Fibroblast of upper back skin (primary cell): ENCODE measurements at places on chromosomes 4 and X.

DNA sequence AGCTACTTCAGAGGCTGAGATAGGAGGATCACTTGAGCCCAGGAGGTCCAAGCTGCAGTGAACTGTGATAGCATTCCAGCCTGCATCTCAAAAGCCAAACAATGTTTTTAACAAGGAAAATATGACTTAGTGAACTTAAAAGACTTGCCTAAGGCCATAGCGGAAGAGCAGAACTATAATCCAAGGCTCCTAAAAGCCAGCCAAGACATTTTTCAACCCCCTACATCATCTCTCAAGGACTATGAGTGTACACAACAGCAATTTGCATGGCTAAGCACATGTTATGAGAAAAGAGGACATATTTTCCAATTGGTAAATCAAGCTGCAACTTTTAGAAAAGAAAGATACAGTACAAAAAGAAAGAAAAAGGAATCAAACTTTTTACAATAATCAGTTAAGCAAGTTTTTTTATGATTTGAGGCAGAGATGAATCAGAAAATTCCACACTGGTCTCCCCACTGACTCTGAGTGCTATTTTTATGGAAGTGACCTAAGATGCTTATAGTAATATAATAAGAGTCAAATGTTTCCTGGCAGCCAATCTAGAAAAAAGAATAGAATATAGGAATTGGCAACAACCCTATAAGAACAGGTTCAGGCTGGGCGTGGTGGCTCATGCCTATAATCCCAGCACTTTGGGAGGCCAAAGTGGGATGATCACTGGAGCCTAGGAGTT is 9.8 kb upstream of the ACOT9 start:
- DNase-seq = peak; percentile 52

DNA sequence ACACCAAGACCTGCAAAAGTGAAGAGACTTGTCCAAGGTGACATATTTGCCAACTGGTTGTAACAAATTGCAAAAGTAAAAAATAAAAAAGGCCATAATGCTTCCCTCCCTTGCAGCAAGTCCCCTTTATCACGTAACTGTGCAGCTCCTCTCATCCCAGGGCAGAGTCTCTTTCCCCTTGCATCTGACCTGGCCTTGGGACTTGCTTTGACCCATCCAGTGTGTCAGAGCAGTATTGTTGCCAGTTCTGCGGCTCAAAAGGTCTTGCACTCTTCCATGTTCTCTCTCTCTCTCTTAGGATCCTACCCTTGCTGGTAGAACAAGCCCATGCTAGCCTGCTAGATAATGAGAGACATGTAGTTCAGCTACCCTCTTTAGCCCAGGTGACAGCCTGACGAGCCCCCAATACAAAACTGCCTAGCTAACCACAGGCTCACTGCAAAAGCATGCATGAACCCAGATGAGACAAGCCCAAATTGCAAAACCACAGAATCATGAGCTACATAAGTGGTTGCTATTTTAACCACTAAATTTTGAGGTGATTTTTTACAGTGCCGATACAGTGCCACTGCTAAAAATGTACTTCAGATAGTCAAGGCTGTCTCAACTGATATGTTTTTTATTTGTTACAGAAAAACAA is 289.5 kb upstream of the PPARGC1A start:
- no peak for DNase-seq

GRCh38 chr4:30868111-30868895 is 148.1 kb downstream of the PCDH7 start:
- DNase-seq = no peak

DNA sequence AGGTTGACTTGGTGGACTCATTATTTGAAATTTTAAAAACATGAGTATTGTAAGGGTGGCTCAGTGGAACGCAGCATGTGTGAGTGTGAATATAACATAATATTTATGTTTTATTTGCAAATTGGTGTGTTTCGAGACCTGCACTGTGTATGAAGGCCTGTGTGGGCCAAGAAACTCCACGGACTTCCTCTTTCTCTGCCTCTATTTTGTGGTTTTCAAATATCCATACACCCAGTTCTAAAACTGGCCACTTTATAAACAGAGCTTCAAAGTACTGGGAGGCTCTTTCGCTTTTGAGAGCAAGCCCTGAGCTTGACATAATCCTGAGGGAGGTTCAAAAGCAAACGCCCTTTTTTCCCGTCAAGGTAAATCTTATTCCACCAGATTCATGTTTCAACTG is 187.7 kb downstream of the GPAT3 start:
- DNase-seq = no peak

GRCh38 chr4:78591404-78591803 is 39.8 kb downstream of the ANXA3 start:
- no peak for DNase-seq

- no peak for DNase-seq
These were observed 268.8 kb upstream of the RASGEF1B start for GRCh38 chr4:81740487-81740886.

DNA sequence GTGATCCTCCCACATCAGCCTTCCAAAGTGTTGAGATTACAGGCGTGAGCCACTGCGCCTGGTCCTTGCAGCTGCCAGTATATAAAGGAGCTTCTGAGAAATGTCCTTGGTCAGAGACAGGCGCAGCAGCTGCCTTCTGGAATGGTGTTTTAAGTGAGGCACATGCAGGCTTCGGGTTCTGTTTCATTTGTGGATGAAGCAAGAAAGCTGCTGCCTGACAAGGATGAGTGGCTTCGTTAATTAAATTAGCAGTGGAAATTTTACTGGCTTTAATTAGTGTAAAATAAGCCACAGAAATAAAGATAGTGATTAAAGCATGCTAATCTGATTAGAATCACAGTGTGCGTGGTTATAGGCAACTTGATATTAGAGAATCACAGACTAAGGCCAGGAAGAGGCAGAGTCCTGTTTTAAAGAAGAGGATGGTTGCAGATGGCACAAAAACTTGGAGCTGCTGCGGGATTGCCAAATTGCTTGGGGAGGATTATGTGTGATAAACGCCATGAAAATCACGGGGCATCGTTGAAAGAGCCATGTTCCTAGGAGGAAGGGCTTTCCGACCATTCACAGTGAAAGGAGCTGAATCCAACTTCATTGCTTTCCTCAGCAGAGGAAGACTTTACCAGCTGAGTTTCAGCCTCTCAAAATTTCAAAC is 348.4 kb upstream of the FAT1 start:
- peak; percentile 5 for DNase-seq

- DNase-seq = no peak
These were observed 1313.2 kb downstream of the ADGRL3 start for GRCh38 chr4:62513306-62513705.

DNA sequence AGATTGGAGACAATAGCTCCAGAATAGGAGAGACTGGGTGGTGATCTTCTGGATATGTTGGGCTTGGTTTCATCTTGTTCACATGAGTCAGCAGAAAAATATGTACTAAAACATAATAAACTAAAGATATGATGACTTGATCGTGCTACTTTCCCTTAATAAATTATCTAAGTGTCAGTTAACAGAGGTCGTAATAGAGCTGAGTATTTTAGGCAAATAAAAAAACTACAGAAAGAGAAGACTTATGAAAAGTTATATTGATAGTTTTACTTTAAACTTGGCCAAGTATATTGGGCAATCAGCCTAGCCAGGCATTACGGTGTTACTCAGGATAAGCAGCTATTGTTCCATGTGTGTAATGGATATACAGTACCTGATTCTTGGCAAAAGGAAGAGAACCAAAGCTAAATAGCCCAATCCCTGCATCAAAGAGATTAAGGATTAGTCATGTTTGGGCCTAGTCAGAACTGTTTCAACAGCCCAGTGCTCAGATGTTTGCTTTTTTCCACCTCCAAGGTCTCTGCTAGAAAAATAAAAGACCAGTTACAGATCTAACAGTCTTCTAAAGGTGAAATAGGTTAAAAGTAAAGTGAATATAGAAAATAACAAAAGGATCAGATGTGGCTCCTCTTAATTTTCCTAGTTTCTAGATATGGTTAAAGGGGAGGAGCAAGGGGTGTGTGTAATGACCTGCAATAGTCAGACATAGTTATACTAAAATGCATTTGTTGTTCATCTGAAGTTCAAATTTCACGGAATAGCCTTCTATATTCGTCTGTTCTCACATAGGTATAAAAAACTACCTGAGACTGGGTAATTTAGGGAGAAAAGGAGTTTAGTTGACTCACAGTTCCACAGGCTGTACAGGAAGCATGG is 262.6 kb downstream of the ADGRL3 start:
- peak; percentile 78 for DNase-seq

DNA sequence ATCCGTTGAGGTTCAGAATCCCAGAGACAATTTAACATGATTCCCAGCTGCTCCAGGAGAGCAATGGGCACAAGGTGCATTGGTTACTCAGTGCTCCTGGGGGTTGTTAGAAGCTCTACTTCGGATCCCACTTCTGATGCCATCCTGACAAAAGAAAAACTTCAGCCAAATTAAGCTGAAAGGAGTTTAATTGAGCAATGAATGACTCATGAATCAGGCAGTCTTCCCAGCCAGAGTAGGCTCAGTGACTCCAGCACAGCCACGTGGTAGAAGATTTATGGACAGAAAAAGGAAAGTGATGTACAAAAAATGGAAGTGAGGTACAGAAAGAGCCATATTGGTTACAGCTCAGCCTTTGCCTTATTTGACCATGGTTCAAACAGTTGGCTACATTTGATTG is 95.7 kb downstream of the PWWP3B start:
- peak; percentile 25 for DNase-seq

- DNase-seq = no peak
These were observed 9.3 kb downstream of the CNKSR2 start for GRCh38 chrX:21383546-21383945.

GRCh38 chr4:25401066-25401465 is 24.0 kb downstream of the ANAPC4 start:
- DNase-seq = no peak

GRCh38 chrX:104697294-104697693 is 131.3 kb downstream of the IL1RAPL2 start:
- no peak for DNase-seq

GRCh38 chr4:152640058-152640921 is 39.5 kb downstream of the TMEM154 start:
- peak; percentile 25 for DNase-seq

GRCh38 chr4:148810461-148810860 is 368.2 kb upstream of the NR3C2 start:
- DNase-seq = no peak

DNA sequence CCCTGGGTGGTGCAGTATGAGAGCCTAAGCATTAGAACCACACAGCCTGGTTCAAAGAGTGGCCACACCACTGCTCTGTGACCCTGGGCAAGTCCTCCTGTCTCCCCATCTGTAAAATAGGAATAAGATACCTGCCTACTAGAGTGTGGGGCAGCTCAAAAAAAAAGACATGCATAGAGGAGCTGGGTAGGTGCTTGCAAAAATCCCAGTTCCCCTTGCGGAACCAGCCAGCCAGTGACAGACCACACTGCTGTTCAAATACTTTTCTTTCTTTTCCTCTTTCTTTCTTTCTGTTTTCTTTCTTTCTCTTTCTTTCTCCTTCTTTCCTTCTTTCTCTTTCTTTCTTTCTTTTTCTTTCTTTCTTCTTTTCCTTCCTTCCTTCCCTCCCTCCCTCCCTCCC is 63.0 kb upstream of the TRIM2 start:
- DNase-seq = no peak

DNA sequence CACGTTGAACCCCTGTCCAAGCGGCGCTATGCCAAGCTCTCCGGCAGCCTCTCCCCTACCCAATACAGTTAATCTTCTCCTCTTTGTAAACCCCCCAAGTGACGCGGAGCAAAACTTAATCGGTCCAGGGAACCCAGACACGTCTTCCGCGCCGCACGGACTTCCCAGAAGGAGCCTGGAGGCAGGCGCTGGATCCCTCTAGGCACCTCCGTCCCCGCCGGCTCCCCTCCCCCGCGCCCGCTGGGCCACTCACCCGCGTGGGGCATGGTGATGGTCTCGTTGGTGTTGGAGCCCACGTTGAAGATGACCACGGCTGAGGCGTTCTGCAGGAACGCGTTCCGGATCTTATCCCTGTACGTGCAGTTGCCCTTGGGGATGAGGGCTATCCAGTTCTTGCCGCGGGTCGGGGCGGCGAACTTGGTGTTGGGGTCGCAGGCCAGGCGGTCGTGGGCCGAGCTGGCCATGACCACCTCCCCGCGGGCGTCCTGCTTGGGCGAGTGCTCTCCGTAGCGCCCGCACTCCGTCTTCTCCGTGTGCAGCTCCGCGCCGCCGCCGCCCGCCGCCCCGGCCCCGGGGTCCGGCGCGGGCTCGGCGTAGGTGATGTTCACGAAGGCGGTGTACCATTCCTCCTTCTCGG is 1.1 kb downstream of the RNF150 start:
- no peak for DNase-seq
